ENCODE measurements at places on chromosomes 12 and 14. TPM values are rescaled to one million over a fixed set of nuclear protein-coding genes. Genes with fewer than 3 reads are reported as not detected.

Gene PSMC1
- total RNA-seq, result 257 TPM

Gene AICDA
- total RNA-seq, result not detected

Gene RNF31
- total RNA-seq, result 18.9 TPM

Gene KRT80
- total RNA-seq, result 71.8 TPM

Gene LMO3
- not detected for total RNA-seq

Gene LRP1-AS
- total RNA-seq, result not detected

All from A549 treated with RU486 at 1 μM for 4 hours (cell line).